ENCODE measurements at places on chromosomes 4 and X. TPM values are rescaled to one million over a fixed set of nuclear protein-coding genes. Genes with fewer than 3 reads are reported as not detected.

PITX2 gene
- 7.5 TPM for total RNA-seq

REPS2 gene
- total RNA-seq = 3.7 TPM

ADH1A gene
- not detected for total RNA-seq

MAGEA9B gene
- 0.31 TPM for total RNA-seq

HPSE gene
- total RNA-seq = 2.0 TPM
